ENCODE measurements at places on chromosomes 6 and 20. TPM values are rescaled to one million over a fixed set of nuclear protein-coding genes. Genes with fewer than 3 reads are reported as not detected.

The RREB1 gene
- total RNA-seq = 26.3 TPM

GRCh38 chr6:17628873-17629272, 28.8 kb downstream of the FAM8A1 start:
- no peak for DNase-seq

- no peak for DNase-seq
Observed at GRCh38 chr6:53581856-53582255, 37.0 kb upstream of the GCLC start.

DNA sequence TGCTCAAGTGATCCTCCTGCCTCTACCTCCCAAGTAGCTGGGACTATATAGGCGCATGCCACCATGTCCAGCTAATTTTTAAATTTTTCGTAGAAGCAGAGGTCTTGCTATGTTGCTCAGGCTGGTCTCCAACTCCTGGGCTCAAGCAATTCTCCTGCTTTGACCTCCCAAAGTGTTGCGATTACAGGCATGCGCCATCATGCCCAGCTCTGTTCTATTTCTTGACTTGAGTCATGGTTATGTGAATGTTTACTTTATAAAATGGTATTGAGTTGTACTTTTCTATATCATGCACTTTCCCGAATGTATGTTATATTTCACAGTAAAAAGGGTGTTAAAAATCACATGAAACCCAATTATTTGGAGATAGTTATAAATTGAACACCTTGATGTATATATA, 17.3 kb upstream of the ATXN1 start:
- DNase-seq = no peak

The CDSN gene
- not detected for total RNA-seq

GRCh38 chr6:32427934-32428474, 11.7 kb upstream of the HLA-DRA start:
- no peak for DNase-seq

- no peak for DNase-seq
Observed at GRCh38 chr6:61909486-61909885, 376.5 kb downstream of the KHDRBS2 start.

DNA sequence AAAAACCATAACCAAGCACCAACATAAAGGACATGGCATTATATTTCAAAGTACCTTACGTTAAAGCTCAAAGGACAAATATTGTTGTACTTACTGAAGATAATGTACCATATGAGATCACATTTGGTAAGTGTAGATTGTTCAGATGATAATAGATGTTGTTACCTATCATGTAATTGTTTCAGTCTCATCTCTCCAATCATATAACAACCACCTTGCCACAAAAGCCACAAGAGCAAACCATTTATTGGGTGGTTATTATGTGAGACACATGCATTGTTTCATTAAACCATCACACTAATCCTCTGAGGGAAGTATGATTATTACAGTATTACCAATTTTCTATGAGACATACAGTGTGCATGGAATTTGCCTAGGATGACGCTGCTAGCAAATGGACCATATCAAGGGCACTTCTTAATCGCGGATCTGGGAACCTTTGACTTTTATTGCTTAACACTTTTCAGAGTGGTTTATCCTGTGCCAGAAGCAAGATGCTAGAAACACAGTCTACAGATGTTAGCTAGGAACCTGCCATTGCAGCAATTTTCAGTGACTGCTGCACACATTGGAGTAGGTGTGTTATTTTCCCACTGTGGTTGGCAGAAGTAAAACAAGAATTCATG, 149.8 kb upstream of the AKIRIN2 start:
- DNase-seq = no peak

GRCh38 chr20:49450281-49450721, 32.2 kb downstream of the KCNB1 start:
- DNase-seq = no peak

The HUS1B gene
- total RNA-seq = 1.9 TPM

DNA sequence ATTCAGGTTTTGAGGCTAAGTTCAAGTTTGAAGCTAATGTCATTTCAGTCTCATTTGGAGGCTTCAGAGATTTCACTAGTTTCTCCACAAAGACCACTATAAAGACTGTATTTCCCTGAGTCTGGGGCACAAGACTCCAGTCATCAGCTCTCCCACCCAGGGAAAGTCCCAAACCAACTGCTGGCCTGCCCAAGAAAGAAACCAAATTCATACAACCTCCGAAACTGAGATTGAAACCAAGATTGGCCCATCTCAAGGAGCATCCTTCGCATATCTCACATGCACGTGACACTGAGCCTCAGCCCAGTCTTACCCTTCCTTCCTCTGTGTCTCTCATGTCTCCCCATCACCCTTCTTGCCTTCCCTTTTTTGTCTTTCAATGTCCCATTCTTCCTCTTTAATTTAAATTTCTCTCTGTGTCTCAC, 3.5 kb upstream of the LTA start:
- no peak for DNase-seq

- no peak for DNase-seq
Observed at GRCh38 chr20:59221049-59221706, 57.6 kb downstream of the ZNF831 start.

GRCh38 chr20:40770564-40771307, 81.7 kb upstream of the MAFB start:
- no peak for DNase-seq

DNA sequence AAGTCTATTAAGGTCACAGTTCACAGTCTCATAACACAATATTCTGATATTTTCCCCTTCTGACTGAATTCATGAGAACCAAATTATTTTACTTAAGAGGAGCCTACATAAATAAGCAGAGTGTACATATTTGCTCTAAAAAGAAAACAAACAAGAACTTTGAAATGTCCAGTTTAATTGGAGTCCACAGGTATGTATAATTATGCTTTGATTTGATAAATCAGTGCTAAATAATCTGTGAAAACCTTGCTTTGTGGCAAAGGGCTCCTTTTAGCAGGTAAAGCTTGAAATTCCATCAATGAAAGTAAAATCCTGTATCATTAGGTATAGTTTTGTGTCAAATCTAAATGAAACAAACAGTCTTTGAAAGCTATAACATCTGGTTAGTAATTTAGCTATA, 69.4 kb downstream of the ADGRB3 start:
- DNase-seq = no peak

Data from fibroblast of villous mesenchyme (primary cell).